ENCODE measurements at places on chromosomes 3 and 15.

DNA sequence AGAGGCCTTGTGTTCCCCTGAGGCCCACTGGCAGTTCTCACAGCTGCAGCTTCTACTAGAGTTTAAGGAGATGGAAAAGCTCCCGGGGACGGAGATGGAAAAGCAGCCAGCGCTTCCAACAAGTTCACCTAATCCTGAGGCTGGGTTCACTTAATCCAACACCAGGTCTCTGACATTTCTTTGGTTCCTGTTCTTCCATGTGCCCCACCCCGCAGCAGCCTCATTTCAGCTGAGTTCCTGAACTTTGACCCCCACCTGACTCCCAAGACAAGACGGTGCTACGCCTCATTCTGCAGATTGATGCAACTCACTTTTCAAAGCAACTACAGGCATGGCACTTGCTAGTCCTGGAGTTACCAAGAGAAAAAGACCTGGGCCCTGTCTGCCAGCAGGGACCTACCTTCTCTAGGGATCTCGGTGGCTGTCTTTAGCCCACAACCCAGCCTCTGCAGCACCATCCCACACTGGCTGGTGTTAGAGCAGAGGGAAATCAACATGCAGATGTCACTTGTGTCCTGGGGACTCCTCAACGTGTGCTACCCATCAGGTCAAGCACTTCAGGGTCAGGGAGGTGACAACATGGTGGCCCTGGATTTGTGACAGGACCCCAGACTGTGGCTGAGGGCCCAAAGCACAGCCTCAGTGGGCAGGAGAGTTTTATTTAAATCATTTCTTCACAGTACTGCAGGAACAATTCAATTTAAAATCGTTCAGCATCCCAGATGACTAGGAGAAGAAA, 406.1 kb downstream of the VPS13C start:
- no peak for DNase-seq

DNA sequence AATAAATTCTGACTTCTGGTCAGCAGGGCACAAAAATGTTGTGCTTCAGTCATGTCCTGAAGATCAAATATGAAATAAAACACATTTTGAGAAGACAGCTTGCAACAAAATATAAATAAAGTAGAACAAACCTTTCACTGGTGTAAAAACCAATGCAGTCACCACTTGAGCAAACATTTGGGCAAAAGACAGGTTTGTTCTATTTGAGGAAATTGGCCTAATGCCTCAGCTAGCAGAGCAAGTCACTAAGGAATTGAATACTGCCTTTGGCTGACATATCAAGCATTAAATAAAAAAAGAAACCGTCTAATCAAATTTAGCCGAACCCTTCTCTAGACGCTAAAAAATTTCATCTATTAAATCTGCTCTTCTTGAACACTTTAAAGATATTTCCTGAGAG, 475.4 kb upstream of the CNTN3 start:
- no peak for DNase-seq

- no peak for DNase-seq
These were observed 72.1 kb downstream of the SFMBT1 start for GRCh38 chr3:52973806-52974205.

- no peak for DNase-seq
These were observed 209.5 kb downstream of the ZIC1 start for GRCh38 chr3:147618691-147619090.

- DNase-seq = no peak
These were observed 322.8 kb downstream of the KCNH8 start for GRCh38 chr3:19471138-19471537.

DNA sequence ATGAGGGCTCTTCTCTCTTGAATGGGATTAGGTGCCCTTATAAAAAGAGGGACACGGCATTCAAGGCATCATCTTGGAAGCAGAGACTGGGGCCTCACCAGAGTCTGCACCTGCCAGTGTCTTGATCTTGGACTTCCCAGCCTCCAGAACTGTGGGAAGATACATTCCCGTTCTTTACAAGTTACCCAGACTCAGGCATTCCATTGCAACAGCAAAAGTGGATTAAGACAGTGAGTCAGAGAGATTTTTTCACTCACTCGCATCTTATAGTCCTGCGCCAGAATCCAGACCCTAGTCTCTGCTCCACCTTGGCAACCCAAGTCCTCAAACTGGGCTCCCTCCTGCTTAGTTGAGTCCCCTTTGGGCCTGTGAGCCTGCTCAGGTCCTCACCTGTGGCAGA, 2.7 kb downstream of the LCTL start:
- no peak for DNase-seq

DNA sequence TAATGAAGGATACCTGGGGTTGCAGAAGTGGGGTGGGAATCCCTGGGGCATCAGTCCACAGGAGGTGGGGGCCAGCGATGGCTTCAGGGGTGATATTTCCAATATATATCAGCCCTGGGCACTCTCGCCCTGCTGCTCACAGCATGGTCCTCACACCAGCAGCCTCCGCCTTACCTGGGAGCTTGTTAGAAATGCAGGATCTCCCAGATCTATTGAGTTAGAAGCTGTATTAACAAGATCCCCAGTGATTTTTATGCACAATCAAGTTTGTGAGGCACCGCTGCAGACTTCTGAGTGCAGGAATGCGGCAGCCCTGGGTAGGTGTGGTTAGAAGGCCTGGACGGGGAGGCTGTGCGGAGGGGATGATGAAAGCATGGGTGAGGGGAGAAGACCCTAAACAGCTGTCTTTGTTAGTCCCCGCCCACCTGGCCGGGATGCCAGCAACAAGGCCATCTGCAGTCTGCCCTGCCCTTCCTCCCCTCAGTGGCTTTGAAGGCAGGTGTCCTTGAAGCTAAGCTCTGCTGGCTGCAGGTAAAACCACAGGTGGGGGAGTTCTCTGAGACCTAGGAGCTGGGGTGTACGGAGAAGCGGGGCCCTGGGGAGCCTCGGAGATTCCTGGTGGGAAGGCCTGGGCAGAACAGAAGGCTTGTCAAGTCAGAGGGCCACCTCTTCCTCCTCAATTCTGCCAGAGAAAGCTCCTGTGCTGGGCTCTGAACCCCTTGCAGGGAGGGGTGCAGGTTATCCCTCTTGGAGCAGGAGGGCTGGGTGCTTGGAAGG, 11.4 kb downstream of the FAM107A start:
- DNase-seq = no peak

DNA sequence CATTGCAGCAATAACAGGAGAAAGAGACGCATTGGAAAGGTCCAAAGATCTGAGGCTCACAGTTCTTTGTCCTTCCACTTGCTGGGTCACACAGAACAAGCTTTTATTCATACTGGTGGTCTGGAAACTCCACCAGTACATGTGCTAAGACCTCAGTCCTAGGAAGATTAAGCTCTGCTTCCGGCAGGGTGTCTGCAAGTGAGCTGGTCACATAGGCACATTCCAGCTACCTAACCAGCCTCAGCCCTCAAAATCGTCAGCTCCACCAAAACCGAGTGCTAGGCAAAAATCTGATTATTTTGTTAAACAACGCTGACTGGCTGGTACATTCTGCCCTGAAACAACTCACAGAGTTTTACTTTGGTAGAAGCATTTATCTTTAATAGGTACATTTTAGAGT, 2.2 kb downstream of the ZBED2 start:
- no peak for DNase-seq

DNA sequence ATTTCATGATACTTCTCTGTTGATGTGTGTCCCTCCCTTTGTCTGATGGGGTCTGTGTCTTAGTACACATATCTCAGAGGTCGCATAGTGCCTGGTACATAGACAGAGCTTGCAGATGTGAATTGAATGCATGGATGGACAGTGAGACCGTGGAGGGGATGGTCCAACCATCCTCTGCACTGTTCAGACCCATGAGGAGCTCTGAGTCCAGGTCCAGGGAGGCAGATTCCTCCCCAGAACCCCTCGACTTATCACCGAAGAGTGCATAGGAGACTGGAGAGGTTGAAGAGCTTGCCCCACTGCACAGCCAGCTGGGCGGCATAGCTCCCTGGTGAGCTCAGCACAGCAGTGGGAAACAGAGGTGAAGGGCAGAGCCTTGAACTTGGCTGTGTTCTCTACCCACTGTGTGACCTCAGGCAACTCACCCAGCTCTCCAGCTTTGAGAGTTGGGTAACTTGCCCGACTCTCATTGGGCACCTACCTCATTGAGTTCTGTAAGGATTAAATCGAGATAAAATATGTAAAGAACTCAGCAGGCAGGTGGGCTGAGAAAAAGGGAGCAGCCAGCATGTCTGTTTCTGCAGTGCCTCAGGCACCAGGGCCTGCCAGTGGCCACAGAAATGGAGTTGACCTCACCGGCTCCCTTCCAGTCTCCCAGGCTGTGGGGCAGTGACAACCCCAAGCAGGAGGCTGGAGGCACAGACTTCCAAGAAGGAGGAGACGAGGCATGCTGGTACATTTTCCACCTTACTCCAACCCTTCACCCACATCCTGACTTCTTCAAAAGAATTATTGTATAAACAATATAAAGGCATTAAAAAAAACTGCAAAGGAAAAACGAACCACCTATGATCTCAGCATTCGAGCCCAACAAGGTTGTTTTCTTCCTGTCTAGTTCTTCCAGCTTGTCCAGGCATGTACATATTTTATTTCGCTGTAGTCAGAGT, 54.1 kb upstream of the TFRC start:
- DNase-seq = no peak

DNA sequence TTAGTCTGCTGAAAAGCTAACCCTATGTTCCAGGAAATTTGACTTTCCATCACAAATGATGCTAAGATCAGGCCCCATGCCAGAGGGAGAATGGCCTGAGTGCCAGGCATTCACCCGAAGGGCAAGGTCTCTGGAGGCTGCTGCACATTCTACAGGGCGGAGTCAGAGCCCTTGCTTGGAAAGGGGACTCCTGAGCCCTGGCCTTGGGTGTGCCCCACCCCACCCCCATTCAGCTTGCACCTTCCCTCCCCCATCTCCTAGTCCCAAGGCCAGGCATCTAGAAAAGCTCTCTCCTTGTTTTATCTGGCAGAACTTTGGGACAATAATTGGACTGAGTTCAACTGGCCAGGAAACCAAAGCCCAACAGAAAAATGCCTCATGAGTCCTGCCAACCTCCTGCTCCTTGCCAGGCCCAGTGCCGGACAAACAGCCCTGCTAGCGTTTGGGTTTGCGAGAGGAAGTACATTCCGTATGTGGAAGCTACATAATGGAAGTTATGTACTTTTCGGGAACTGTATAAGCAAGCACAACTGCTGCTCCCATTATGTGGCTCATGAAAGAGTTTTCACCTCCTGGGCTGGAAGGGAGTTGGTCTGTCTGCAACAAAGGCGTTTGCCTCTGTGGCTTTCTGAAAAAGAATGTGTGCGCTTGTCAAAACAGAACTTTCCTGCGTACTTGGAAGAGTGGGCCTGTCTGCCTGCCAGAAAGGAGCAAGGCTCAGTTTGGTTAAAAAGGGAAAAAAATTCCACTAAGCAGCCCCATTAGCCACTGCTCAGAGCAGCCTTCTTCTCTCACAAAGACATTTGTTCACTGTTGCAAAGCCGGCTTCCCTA, 321.5 kb upstream of the CTNNB1 start:
- no peak for DNase-seq

- DNase-seq = no peak
These were observed 59.3 kb downstream of the MCF2L2 start for GRCh38 chr3:183369117-183369516.

- no peak for DNase-seq
These were observed 61.0 kb upstream of the BBX start for GRCh38 chr3:107461721-107462120.

DNA sequence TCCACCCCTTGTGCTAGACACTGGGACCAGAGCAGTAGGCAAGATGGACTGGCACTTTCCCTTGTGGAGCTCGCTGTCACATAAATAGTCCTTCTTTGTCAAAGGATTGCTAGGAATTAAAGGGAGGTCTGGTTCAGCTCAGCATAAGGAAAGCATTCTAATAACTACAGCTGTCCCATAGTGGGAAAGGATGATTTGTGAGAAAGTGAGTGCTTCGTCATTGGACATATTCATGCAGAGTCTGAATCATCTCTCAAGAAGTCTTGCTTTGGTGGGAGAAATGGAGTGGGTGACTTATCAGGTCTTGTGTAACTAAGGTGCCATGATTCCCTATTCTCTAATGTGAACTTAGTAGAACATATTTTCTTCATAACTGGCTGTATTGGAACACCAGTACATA, 14.7 kb downstream of the PPARG start:
- no peak for DNase-seq

DNA sequence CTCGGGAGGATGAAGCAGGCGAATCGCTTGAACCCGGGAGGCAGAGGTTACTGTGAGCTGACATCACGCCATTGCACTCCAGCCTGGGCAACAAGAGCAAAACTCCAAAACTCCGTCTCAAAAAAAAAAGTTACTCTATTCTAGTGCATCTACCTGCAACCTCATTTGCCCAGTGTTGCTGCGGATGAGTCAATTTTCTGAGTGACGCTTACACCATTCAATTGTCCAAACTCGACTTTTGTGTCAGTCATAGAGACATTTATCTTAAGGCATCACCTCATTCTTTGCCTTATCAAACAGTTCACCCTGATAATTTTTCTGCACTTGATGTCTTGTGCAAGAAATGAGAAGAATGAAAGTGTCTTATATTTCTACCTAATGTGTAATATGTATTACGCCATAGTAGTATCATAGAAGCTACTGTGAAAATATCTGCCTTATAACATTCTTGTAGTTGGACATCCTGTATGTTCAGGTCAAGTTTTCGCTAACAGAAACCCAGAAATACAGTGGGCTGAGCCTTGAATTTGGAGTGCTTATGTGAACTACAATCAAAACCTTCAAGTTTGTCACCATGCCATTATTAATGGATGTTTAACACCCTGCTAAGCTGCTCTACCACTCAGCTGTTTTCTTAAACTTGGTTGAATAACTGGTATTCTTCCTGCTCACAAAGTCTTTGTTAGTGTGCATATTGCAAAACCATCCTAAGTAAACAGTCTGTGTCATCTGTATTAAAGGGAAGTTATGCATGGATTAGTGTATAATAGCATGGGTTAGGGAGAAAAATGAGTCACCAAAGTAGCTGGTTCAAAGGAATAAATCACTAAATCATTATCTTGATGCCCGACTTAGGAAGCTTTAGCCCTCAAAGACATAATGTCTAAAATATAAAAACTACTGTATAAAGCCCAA, 531.0 kb upstream of the NR2F2 start:
- no peak for DNase-seq

DNA sequence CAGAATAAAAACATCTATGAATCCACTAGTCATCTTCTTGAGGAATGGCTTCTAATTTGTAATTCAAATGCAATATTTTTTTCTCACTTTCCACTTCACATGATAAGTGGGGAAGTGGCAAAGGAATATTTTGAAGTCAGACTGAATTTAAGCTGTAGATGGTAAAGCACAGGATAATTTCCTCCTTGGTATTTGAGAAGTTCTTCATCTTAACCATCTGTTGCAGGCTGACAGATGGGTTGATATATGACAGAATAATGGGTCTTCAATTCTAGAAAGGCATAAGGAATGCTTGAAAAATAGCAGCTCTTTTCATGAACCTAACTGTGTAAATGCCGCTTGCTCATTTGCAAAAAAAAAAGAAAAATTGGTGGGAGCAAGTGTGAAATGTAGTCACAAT, 66.5 kb upstream of the SNTN start:
- DNase-seq = no peak

Data from NK-92 treated with Interleukin-12 subunit alpha and Interleukin-12 subunit beta, amount 100 ng/mL, for 24 hours (cell line).